ENCODE measurements at places on chromosomes 11 and 22.

GRCh38 chr11:75023446-75024067 lies 34.8 kb downstream of the NEU3 start:
- DNase-seq = no peak

- DNase-seq = no peak
Measured at GRCh38 chr11:5722622-5723021, 13.6 kb upstream of the OR56B1 start.

GRCh38 chr22:49402169-49402568 lies 425.5 kb downstream of the BRD1 start:
- no peak for DNase-seq

DNA sequence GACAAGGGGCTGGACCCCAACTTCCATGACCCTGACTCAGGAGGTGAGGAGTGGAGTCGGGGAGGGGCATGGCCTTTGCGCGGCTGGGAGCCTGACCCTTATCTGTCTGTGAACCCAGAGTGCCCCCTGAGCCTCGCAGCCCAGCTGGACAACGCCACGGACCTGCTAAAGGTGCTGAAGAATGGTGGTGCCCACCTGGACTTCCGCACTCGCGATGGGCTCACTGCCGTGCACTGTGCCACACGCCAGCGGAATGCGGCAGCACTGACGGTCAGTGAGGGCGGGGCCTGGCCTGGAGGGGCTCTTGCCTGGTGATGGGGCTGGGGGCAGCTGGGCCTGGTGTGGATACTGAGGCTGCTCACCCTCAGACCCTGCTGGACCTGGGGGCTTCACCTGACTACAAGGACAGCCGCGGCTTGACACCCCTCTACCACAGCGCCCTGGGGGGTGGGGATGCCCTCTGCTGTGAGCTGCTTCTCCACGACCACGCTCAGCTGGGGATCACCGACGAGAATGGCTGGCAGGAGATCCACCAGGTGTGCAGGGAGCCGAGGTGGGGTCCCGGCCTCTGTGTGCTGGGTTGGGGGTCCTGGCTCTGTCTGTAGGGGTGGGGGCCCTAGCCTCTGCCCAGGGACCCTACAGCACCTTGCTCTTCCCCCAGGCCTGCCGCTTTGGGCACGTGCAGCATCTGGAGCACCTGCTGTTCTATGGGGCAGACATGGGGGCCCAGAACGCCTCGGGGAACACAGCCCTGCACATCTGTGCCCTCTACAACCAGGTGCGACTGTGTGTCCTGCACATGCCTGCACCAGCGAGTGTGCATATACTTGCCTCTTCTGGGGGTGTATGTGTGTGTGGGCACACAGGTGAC lies 6.3 kb downstream of the SHANK3 start:
- no peak for DNase-seq

GRCh38 chr11:2307501-2308331 lies 5.9 kb downstream of the TSPAN32 start:
- DNase-seq = no peak

- no peak for DNase-seq
Measured at GRCh38 chr11:69495441-69496201, 14.2 kb downstream of the LINC01488 start.

Data from NCI-H774 (cell line).